Femur (tissue), 1 donor: ENCODE measurements at places on chromosomes 2 and 18.

DNA sequence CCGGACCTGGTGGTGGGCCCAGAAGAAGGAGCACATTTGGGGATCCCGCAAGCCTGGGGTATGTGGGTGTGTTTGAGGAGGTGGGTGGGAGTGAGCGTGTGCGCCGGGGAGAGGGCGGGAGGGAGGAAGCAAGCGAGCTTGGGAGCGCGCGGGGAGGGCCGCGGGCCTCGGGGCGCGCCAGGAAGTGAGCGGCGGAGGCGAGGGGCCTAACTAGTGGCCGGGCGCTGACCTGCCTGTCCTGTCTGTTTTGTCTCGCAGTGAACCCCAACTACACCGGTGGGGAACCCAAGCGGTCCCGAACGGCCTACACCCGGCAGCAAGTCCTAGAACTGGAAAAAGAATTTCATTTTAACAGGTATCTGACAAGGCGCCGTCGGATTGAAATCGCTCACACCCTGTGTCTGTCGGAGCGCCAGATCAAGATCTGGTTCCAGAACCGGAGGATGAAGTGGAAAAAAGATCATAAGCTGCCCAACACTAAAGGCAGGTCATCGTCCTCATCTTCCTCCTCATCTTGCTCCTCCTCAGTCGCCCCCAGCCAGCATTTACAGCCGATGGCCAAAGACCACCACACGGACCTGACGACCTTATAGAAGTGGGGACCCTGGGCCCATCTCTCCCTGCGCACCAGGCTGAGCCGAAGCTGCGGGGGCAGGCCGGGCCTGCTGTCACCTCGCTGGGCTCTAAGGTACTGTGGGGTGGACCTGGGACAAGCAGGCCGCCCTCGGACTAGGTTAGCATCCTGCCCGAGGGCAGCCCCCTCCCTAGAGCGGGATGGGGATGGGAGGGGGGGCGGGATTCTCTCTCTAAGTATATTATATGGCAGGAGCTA, 1.2 kb downstream of the HOXD4 start:
- peak; percentile 21 for DNase-seq

- DNase-seq: no peak
Measured at GRCh38 chr2:108169982-108170625, 69.7 kb upstream of the SULT1C3 start.

GRCh38 chr18:22451796-22452195, 34.1 kb upstream of the CTAGE1 start:
- DNase-seq: no peak

- no peak for DNase-seq
Measured at GRCh38 chr2:144242311-144242710, 277.6 kb downstream of the ZEB2 start.

DNA sequence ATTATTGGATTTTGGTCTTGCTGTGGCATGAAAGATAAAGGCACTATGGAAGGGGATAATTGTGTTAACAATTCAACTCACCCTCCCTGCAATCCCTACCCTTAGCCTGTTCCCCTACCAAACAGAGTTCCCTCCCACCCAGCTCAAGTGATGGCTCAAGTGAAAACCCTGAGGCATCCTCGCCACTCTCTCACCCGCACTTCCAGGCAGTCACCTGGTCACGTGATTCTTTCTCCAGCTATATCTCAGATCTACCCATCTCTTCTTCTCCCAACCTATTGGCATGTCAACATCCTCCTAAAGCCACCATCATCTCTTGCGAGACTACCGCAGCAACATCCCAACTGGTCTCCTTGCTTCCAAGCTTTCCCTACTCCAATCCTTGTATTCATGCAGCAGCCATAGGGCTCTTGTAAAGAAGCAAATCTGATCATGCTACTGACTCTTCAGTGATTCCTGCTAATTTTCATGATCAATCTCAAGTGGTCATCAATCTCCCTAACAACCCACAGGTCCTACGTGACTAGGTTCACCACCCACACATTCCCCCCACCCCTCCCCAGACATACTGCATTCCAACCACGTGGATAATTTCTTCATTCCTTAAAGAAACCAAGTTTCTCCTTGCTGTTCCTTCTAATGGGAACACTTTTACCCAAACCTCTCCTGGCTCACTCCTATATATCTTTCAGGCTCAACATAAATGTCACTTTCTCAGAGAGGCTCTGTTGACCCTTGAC, 66.7 kb downstream of the MBD2 start:
- no peak for DNase-seq

- DNase-seq: no peak
Measured at GRCh38 chr2:18704276-18704675, 114.9 kb upstream of the NT5C1B start.

GRCh38 chr2:143899987-143900386, 619.9 kb downstream of the ZEB2 start:
- no peak for DNase-seq

DNA sequence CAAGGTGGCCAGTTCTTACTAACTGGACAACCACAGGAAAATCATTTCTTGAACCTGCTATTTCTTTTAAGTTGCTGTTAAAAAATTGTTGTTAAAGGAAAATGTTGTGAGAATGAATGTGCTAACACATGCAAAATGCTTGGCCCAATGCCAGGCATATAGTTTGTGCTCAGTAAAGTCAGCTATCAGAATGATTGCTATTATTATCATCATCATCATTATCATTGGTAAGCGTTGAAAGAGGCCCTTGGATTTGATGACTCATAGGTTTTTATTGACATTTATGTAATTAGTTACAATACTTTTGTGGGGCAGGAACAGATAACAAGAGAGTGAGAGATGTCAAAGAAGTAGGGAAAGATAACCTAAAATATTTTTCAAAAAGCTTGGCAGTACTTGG, 394.2 kb upstream of the ZEB2 start:
- no peak for DNase-seq

DNA sequence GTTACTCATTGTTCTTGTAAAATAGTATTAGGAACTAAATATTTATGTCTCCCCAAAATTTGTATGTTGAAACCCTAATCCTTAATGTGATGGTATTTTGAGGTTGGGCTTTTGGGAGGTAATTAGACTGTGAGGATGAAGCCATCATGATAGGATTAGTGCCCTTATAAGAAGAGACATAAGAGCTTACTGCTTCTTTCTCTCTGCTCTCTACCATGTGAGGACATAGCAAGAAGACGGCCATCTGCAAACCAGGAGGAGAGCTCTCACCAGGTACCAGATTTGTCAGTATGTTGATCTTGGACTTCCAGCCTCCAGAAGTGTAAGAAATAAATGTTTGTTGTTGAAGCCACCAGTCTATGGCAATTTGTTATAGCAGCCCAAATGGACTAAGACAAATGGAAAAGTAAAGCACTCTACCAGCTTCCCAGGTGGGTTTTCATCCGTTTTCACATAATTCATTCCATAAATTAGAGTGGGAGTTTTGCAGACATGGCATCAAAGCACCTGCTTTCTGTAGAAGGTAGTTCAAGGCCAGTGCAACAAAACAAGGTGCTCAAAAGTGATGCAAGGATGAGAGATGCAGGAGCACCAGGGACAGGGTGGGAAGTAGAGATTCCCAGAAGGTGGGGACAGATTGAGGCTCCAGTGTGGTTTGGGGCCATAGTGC, 70.7 kb downstream of the MYCN start:
- DNase-seq: no peak

DNA sequence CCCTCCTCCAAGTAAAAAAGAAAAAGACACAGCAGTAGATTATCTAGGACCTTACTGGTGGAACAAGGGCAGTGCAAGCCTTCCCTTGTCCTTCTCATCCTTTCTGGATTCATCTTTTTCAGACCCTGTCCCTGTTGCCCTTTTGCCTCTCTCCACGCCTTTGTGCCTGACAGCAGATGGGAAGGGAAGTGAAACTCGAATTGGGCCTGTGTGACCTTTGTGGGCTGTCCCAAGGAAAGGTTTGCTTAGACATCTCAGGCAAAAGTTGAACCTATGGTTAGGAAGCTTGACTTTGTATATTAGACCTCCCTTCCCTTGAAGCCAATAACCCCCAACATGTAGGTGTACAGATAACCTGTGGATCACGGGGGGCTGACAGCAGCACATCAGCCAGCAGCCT, 185.3 kb downstream of the PRKCE start:
- DNase-seq: no peak

DNA sequence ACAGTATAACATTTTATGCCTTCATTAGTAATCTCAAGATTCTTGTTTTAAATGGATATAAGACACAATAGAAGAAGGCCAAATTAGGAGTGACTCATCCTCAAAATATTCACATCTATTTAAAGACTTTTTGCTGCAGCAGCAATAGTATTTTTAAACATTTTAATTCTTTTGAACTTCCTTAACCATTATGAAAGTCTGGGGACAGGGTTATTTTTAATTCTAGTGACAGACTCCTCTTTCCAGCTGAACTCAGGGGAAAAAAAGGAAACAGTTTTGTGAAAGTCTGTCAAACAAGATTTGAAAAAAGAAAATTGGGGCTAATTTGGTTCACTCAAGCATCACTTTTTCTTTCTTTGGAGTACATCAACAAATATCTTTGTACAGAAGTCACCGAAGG, 541.8 kb downstream of the NUP35 start:
- no peak for DNase-seq

DNA sequence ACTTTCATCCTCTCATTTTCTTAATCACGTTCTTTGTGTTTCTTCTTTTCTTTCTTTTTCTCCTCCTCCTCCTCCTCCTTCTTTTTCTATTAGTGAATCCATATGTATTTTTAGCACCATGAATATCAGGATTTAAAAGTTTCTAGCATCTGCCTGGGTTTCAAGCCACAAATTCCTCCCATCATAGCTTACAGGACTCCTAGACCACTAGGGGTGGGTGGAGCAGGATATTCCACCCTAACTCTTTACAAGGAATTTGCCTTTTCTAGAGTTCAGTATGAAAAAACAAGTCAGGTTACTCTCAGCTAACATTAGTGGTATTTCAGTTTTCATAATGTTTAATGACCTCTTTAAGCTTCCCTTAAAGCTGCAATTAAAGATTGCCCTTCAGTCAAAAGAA, 19.1 kb upstream of the LRRTM1 start:
- DNase-seq: no peak

- no peak for DNase-seq
Measured at GRCh38 chr2:39403311-39403710, 33.8 kb downstream of the MAP4K3 start.

DNA sequence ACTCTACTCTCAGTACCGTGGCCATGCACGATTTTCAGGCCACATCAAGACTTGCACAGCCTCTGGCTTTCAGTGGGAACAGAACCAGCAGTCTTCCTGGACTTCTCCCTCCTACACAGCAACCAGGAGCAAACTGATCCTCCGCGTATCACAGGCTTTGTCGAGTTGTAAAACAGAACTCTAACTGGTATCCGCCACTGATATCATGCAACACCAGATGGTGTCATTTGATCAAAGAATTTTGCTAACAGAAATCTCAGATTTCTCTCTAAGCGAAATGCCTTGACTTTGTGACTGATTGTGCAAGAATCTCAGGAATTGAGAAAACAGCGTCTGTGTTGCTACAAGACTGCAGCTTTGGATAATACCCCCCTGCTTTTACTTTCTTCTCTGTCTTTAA, 85.7 kb downstream of the COPS8 start:
- no peak for DNase-seq

DNA sequence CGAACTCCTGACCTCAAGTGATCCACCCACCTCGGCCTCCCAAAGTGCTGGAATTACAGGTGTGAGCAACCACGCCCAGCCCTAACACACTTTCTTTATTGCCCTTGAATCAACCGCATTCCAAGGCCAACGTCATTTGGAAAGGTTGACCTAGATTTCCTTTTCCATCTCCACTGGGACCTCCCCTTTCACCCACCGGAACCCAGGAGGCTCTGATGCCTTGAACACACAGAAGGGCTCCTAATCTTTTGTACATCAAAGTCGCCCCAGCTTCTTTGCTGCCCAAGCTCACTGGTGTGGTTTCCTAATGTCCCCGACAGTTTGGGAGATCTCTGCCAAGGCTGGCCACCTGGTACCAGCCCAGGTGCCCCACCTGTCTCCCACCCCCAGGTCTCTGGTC, 46.2 kb upstream of the CAB39 start:
- no peak for DNase-seq

DNA sequence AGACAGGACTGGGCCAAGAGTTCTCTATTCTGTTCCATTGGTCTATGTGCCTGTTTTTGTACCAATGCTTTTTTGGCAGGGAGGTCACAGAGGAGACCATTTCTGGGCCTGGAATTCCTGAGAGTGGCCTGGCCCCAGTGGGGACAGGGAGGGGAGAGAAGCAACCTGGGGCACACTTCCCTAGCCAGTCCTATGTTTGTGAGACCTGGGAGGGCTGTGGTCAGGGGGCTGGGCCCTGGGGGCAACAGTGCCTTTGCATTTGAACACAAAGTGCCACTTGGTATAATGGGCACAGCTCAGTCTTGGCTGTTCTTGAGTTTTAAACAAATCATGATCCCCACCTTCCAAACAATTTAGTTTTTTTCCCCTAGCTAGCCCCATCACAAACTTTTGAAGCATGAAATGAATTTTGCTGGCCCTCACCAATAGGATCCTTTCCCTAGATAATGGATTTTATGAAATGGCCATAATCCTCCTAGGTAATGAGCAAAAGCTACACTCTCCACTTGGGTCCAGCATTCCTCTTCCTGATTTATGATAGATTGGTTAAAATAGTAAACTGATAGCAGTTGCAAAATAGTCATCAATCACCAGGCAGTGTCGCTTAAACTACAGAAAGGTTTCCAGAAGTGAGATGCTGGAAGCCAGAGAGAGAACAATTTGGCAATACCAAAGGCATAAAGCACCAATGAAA, 133.5 kb downstream of the GLI2 start:
- DNase-seq: no peak

DNA sequence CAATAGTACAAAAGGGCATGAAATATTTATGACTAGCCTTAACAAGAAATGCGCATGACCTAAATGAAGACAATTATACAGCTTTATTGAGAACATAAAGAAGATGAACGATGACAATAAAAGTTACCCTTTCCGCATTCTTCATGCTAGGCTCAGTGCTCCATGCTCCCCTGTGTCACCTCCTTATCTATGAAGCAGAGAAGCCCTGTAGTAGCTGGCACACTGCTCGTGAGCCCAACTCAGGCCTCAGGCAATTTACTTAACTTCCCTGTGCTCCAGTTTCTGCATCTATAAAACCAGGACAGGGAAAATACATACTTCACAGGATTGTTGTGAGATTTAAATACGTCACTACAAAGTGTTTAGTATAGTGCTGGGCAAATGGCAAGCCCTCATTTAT, 34.5 kb upstream of the NABP1 start:
- no peak for DNase-seq

- DNase-seq: no peak
Measured at GRCh38 chr18:13246591-13246990, 28.0 kb downstream of the LDLRAD4 start.

GRCh38 chr2:18356676-18357075, 203.8 kb downstream of the RDH14 start:
- DNase-seq: no peak

- no peak for DNase-seq
Measured at GRCh38 chr2:46925474-46926351, 10.1 kb upstream of the MCFD2 start.

GRCh38 chr18:70688286-70688685, 399.4 kb downstream of the SOCS6 start:
- no peak for DNase-seq

GRCh38 chr18:56563568-56563967, 74.8 kb downstream of the TXNL1 start:
- DNase-seq: peak; percentile 46

GRCh38 chr18:46482831-46483230, 174.2 kb downstream of the LOXHD1 start:
- no peak for DNase-seq

- DNase-seq: no peak
Measured at GRCh38 chr2:109126501-109126860, 2.5 kb upstream of the SH3RF3 start.

GRCh38 chr2:20434588-20435294, 12.1 kb upstream of the RHOB start:
- DNase-seq: no peak
